ENCODE measurements at places on chromosomes 5 and 9.

DNA sequence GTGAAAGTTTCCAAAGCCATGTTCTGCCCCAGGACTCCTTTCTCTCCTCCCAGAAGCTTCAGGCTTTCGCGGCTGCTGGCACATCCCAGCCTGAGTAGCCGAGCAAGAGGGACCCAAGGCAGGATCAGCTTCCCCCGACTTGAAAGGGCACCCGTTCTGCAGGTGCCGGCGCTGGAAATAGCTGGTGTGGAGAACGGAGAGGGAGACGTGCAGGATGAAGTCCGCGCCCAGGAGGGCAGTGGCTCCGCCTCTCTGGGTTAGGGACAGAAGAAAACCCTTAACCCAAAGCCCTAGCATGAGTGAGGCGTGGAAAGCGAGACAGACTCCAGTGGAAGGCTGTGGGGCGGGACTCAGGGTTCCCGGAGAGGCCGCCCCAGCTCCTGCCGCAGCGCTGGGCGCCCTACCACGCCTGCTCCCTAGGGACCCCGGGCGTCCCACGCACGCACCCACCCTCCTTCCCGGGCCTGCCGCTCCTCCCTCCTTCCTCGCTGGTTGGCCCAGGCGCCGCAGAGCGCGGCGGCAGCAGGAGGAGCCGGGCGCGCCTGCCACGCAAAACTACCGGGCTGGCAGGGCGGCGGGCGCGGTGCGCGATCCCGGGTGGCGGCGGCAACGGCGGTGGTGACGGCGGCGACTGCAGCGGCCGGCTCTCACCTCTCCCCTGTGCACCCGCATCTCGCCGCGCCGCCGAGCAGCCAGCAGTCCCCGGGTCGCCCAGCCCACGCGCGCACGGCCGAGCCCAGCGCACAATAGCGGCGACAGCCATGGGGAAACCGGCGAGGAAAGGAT, at the start of gene SLC1A1:
TSS of gene SLC1A1 (plus strand) at position 550 of the 786 bp plus-strand sequence. CDS start at position 762, 212 bp downstream.
- no peak for DNase-seq

GRCh38 chr5:119340597-119341218, 15.1 kb upstream of the TNFAIP8 start:
- no peak for DNase-seq

- DNase-seq = no peak
Measured at GRCh38 chr5:151925340-151925739, 689 bp upstream of the GLRA1 start.

- no peak for DNase-seq
Measured at GRCh38 chr9:28688172-28688571, 1114.9 kb upstream of the C9orf72 start.

- DNase-seq = no peak
Measured at GRCh38 chr5:142977363-142978051, 207.3 kb downstream of the ARHGAP26 start.

DNA sequence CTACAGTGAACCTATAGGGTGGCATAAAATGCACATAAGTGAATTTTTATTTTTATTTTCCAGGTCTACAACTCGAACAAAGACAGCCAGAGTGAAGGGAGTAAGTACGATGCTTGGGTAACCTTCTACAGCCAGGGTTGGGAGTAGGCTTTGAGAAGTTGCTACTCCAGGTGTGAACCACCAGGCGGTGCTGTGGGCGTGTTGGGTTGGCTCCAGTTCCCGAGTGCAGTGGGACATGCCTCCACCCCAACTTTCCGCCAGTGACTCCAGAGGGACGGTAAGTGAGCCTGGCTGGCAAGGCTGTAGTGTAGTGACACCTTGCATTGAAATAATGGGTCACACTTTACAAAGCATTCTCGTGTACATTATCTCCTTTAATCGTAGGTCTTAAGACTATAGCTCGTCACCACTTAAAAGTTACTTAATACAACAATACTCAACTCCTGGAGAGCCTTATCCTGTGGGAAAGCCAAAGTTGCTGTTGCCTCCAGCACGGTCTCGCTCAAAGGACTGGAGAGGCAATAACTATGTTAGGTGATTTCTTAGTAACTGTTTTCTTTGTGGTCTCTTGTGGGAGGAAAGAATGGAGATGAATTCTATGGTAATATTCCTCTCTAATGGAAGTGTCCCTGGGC, 244.0 kb downstream of the ARHGAP26 start:
- DNase-seq = peak; percentile 13
